Transverse colon (tissue), 4 donors: ENCODE measurements at places on chromosomes 6 and 20. TPM values are rescaled to one million over a fixed set of nuclear protein-coding genes. Genes with fewer than 3 reads are reported as not detected.

The ATP9A gene
- 66.3 TPM for total RNA-seq

The EYA2 gene
- total RNA-seq: 17.5 TPM

The SLC22A16 gene
- not detected for total RNA-seq

The TBC1D32 gene
- 28.1 TPM for total RNA-seq

The LRFN2 gene
- 0.41 TPM for total RNA-seq

The PRR18 gene
- total RNA-seq: not detected

The PARD6B gene
- total RNA-seq: 16.4 TPM

The ANKEF1 gene
- 0.60 TPM for total RNA-seq

The IL17F gene
- not detected for total RNA-seq

The THBD gene
- 30.3 TPM for total RNA-seq

The C6orf118 gene
- total RNA-seq: not detected

The CLIC5 gene
- 5.0 TPM for total RNA-seq

The CTCFL gene
- 0.14 TPM for total RNA-seq

The ETV7 gene
- 1.3 TPM for total RNA-seq

The RSPO4 gene
- not detected for total RNA-seq

The DCDC2 gene
- total RNA-seq: 0.64 TPM

The SRC gene
- 155 TPM for total RNA-seq

The PDYN gene
- total RNA-seq: not detected

The MLN gene
- not detected for total RNA-seq

The KCNS1 gene
- total RNA-seq: 0.55 TPM
